ENCODE measurements at places on chromosomes 4 and X. TPM values are rescaled to one million over a fixed set of nuclear protein-coding genes. Genes with fewer than 3 reads are reported as not detected.

LEF1 gene
- 7.1 TPM for total RNA-seq

ANXA10 gene
- total RNA-seq = 0.25 TPM

NPNT gene
- 47.9 TPM for total RNA-seq

CXorf51A gene
- total RNA-seq = not detected

TBC1D9 gene
- 57.0 TPM for total RNA-seq

SSX4B gene
- total RNA-seq = not detected

BEX4 gene
- total RNA-seq = 77.2 TPM

GRID2 gene
- 30.7 TPM for total RNA-seq

MCF2 gene
- 9.1 TPM for total RNA-seq

ARSH gene
- not detected for total RNA-seq

GASK1B gene
- 14.3 TPM for total RNA-seq

MAGEA11 gene
- not detected for total RNA-seq
